PC-3 (cell line): ENCODE measurements at places on chromosomes 1 and 21.

- no peak for DNase-seq
These were observed 37.1 kb downstream of the CCN1 start for GRCh38 chr1:85617633-85618100.

DNA sequence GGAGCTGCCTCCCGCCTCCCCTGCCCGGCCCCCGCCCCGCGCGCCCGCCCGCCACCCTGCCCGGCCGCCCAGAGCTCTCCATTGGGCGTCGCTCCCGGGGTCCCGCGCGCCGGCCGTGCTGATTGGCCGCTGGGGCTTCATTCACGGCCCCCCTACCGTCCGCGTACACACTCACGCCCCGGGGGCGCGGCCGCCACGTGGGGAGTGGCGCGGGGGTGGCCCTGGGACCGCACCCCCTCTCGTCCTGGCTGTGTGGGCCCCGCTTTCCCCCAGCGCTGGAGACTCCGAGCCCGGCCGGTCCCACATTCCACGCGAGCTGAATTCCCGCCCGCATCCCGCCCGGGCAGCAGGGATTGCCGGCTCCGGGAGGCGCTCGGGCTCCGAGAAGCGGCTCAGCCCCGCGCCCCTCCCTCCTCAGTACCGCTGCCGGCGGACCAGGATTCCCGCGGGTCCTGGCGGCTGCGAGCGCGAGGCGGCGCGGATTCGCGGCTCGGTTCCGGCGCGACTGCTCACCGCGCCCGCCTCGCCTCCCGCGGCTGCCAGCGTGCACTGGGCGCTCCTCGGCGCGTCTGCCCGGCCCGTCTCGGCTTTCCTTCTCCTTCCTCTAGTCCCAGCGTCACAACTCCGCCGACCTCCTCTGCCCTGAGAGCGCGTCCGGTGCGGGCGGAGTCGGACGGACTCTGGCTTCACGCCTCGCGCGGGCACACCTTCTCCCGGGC, 450 bp upstream of the POU3F1 start:
- peak; percentile 58 for DNase-seq

DNA sequence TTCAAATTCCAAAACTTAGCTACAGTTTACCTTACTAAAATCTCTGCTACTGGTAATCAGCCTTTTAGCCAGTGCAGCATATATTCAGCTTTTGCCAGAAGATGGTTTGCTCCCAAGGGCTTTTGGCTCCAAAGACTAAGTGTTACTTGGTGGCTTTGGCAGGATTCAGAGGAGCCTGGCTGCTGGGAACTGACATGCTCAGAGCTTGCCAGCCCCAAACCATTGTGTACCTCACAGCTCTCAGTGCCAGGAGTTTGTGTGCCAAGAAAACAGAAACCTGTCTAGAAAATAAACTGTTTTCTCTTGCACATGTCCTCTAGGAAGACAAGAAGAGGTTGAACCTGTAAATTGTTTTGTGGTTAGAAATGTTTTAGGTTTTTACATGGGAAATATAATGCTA, 315.9 kb downstream of the ST6GALNAC3 start:
- DNase-seq, result no peak

- no peak for DNase-seq
These were observed 21.3 kb upstream of the BACH1 start for GRCh38 chr21:29277442-29277841.

- no peak for DNase-seq
These were observed 46.4 kb upstream of the ADGRL4 start for GRCh38 chr1:79052829-79053449.

DNA sequence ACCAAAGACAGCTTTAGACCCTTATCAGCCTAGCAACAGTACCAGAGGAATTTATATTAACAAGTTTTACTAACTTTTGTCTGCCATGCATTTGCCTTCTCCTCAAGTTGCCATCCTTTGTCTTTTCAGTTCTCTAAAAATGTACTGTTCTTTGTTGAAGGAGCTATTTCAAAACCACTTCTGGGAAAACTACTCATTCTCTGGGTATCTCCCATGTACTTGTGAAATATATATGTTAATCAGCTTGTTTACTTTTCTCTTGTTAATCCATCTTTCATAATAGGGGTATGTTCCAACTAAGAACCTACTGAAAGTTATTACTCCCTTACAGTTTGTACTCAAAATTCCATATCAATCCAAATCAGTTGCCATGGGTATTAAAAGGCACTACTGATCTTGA, 16.3 kb downstream of the DPYD start:
- DNase-seq, result no peak

DNA sequence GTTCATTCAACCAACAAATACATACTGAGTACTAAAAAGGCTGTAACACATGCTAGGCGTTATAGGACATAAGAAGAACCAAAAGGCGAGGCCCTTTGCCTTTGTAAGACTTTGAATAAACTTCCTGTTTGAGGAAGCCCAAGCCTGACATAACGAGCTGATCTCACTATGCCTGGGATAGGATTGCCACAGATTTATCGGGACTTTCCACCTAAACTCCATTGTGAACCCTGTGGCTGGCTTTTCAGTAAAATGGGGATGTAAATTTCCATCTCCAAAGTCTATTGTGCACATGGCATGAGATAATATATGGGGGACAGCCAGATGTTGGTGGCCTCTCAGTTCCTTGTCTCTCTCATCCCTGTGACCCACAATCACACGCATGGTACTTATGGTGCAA, 41.9 kb downstream of the LMO4 start:
- DNase-seq, result no peak

- peak; percentile 93 for DNase-seq
These were observed 53.0 kb downstream of the DMRTB1 start for GRCh38 chr1:53511933-53512806.

- DNase-seq, result peak; percentile 70
These were observed 171.6 kb upstream of the KAZN start for GRCh38 chr1:14426854-14427253.

- DNase-seq, result no peak
These were observed 1.8 kb upstream of the PRXL2B start for GRCh38 chr1:2584686-2585317.

- DNase-seq, result peak; percentile 82
These were observed 242.2 kb downstream of the PTPRC start for GRCh38 chr1:198880818-198881597.

- DNase-seq, result no peak
These were observed 51.7 kb upstream of the TARBP1 start for GRCh38 chr1:234530672-234531071.

- peak; percentile 44 for DNase-seq
These were observed 104.9 kb downstream of the TENT5C start for GRCh38 chr1:117710710-117711109.

DNA sequence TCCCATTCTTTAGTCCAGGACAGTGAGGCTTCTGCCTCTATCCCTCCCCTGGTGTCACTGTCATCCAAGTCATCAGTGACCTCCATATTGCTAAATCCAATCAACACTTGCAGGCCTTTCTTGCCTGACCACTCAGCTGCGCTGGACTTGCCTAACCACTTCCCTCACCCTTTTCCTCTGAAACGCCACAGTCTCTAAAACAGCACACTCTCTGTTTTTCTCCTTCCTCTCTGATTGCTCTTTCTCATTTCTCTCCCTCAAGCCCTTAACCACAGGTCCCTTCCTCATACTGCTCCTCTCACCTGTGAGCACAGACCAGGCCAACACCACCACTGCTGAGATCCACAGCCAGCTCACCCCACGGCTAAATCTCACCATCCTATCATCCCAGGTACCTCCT, 17.5 kb downstream of the TAL1 start:
- DNase-seq, result no peak

GRCh38 chr21:29078869-29079767, 5.7 kb upstream of the CCT8 start:
- peak; percentile 32 for DNase-seq

GRCh38 chr1:183736343-183736742, 68.6 kb upstream of the RGL1 start:
- DNase-seq, result no peak

- DNase-seq, result no peak
These were observed 306.6 kb upstream of the LYPLAL1 start for GRCh38 chr1:218867066-218867465.

- no peak for DNase-seq
These were observed 619.0 kb downstream of the AJAP1 start for GRCh38 chr1:5273280-5274003.

DNA sequence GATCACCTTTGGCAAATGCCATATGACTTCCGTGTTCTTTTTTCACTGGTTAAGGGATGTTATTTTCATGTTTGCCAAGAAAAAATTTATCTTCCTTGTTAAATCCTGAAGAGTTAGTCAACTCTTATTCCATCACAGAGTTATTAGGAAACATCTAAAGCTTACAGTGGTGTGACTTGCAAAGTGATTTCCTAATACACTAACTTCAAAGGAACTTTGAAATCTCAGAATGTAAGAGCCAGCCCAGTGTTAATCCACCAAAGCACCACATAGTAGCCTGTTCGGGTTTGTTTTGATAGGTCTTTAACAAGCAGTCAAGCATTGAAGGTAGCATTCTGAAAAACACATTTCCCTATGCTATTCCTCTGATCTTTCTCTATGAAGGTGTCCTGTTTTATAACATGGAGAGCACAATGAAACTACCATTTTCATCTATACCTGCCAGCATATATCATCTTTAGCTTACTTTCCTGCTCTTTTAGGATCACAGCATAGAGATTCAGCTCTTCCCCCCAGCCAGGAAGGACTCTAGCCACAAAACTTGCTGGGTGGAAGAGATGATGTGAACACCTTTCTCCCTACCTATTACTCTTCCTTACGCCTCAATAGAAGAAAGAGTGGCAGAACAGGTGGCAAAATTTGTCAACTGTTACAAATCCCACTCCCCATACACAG, 82.4 kb upstream of the MAGI3 start:
- DNase-seq, result peak; percentile 55

DNA sequence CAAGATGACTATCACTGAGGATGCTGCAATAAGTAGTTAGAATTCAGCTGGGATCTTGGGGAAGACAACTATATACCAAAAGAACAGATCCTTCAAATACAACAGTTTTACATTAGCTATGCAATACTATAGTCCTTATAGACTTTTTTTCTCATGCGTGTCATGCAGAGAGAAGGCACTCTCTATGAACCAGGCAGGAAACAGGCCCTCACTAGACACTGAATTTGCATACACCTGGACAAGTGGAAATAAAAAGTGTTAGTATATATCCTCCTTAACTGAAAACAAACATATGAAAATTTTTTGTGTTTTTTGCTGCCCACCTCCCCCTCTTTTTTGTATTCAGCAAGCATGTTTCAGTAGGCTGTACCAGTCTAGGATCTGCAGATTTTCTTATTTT, 29.9 kb downstream of the TMCO1 start:
- no peak for DNase-seq
